ENCODE measurements at places on chromosomes 1 and 21.

- DNase-seq: no peak
Measured at GRCh38 chr1:109718495-109718894, 6.4 kb downstream of the GSTM5 start.

DNA sequence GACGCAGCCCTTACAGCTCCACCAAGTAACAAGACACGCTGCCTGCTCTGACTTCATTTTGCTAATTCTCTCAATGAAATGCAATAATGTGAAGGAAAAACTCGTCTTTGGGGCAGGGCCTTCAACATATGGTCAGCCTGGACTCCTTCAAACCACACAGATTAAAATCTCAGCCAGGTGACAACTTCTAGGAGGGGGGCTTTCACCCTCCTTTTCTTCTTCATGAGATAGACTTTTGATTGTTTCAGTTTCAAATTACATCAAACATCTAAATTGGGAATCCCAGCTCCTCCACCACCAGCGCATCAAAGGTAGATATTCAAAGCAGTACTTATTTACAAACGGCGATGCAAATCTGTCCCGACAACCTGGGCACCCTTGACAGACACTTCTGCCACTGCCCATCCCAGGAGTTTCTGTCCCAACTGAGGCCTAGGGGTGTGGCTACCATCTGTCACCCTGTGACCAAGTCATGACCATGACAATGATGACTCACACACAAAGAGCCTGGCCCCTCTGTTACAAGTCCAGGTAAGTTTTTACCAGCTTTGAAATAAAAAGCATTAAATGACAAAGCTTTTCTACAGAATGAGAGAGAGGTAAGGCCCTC is 29.7 kb downstream of the SSBP3 start:
- no peak for DNase-seq

DNA sequence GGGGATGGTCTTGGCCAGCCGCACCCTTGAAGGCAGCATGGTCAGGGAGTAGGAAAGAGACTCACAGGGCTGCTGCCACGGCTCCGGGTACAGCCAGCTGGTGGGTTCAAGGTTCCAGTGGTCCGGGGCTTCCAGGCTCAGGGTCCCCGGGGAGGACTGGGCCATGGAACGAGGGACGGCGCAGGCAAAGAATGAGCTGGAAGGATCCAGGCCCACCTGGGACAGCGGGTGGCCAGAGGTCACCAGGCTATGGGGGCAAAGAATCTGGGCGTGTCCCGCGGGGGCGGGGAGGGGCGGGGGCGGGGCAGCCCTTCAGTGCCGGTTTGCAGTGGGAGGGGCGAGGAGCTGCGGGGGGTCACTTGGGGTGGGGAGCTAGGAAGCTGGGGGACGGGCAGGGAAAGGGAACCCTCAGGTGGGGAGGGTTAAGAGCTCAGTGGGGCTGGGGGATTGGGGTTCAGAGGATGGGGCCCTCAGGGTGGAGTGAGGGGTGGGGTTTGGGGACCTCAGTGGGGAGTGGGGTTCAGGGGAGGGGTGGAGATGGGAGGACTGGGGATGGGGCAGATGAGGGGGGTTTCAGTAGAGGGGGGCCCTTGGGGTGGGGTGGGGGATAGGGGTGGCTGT is at the start of gene DNMT3L:
Gene DNMT3L (minus strand): TSS at position 223 of the 621 bp plus-strand sequence. CDS start 638 bp downstream, outside the sequence.
- no peak for DNase-seq

GRCh38 chr1:83850834-83851233 is 148.1 kb downstream of the TTLL7 start:
- no peak for DNase-seq

DNA sequence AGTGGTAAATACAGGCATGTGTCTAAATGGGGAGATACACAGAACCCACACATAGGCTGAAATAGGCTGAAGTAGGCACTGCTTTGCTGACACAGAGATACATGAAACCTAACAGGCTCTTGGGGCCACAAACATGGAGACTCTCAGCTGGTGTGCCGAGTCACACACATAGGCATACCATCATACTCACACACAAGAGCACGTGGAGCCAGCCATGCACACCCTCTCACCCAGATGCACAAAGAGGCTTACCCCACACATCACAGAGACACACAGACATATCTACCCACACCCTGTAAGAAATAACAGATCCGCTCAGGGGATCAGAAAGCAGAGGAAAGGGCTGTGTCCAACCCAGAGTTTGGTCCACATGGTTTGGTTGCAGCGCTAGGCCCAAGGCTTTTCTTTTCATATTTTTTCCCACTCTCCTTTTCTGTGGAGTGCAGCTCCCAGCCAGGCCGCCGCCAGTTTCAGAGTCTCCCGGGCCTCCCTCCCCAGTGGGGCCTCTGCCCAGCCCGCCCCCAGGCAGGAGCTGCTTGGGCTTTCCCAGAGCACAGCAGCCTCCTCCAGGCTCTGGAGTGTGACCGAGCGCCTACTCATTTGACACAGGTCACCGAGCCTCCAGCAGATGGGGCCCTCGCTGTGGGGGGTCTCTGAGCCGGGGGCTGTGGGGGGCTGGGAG is 3.9 kb upstream of the POU3F1 start:
- DNase-seq: no peak

DNA sequence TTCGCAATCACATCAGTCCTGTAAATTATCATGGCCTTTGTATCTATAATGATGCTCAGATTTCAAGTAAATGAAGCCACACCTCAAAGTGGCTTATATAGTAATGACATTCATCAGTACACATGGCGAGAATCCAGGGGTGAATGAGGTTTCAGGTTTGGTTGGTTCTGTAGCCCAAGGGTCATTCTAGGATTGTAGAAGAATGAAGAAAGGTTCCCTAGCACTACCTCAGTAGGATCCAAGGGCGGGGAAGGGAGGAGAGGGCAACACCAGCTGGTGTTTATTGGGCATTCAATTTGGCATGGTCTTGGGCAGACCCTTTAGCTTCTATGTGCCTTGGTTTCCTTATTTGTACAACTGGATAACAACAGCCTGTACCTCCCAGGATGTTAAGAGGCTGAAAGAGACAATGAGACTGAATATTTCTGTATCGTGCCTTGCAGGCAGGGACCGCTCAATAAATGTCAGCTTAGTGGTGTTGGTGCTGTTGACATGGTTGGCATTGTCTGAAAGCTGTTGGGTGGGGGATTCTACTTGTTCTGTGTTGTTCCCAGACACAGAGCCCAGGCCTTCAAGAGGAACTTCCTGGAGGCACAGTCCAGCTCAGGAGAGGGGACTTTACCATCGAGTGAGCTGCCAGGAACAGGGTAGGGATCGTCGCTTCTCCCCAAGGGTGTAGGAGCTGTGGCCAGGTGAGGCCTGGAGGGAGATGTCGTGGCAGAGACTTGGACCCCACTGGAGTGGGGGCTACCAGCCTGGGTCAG is 388.2 kb downstream of the PTPRU start:
- DNase-seq: no peak

DNA sequence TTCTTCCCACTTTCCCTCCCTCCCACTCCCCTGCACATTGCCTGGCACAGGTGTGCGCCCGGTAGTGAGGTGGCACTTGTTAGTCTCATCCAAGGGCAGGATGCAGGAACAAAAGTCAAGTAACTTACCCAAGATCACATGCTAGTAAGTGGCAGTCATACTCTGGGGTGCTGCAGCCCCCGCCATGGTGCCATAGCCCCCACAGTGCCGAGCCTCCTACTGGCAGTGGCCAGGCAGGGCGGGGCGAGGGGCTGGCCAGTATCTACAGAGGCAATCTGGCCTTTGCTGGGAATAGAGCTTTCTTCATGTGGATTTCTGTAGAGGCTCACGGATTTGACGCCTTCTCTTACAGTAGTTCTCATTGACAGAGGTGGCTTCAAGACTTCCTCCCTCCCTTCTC is 26.9 kb downstream of the H6PD start:
- no peak for DNase-seq

GRCh38 chr21:31555741-31556191 is 103.7 kb upstream of the SOD1 start:
- DNase-seq: no peak

DNA sequence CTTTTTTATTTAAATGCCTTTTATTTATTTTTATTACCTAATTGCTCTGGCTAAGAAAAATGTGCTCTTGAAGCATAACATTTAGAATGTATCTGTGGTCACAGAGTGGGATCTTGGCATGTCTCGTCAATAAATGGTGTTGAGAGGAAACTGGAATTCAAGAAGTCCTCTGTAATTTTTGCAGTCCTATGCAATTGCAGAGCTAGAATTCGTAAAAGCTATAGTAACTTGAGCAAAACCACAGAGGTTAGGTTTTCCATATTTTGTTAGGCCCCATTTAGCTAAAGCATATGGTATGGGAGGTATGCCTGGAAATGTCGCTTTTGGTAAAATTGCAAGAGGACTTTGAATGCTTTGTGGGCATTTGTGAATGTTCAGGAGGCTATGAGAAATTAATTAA is 466.7 kb upstream of the NFIA start:
- no peak for DNase-seq

GRCh38 chr1:153717330-153717729 is 10.5 kb upstream of the INTS3 start:
- DNase-seq: no peak

DNA sequence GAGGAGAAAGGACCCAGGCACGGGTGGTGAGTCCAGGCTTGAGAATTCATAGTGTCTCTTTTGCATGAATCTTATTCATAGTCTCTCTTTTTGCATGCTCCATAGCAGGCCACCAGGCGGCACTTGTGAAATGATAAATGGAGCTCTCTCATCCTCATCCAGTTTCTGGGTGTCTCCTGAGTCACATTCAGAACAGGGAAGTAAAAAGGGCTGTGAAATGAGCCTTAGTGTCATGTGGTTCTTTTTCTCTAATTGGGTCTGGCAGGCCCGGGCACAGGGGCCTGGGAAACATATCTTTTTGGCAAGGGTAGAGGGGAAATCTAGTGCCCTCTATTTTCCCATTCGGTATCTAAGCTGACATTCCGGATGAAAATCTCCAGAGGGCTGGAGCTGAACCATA is 19.1 kb upstream of the NCF2 start:
- no peak for DNase-seq

- DNase-seq: no peak
Measured at GRCh38 chr1:22747021-22747734, 36.5 kb downstream of the EPHB2 start.

DNA sequence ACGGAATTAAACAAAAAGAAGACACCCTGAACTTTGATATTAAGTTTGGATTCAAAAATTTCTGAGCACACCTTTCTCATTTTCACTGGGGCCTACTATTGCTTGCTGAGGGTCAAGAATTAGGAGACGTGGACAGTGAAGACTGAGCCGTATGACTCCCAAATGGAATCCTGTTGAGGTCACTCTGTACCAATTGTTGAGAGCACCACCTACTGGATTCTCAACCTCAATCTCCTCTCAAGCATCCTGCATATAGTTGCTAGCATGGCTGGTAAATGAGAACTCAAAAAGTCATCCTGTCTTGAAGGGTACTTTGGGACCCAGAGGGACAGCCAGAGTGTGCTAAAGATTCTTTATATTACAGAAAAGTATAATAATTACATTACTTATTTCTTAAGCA is 20.2 kb upstream of the MTR start:
- DNase-seq: no peak

GRCh38 chr21:44567481-44568171 is 5.9 kb upstream of the KRTAP10-4 start:
- DNase-seq: no peak

- no peak for DNase-seq
Measured at GRCh38 chr1:183097438-183098051, 74.3 kb downstream of the LAMC1 start.

GRCh38 chr1:118388301-118388959 is 203.4 kb upstream of the SPAG17 start:
- no peak for DNase-seq

- DNase-seq: peak; percentile 33
Measured at GRCh38 chr21:45404730-45405270, at the start of gene COL18A1. Gene COL18A1, plus strand, starts transcription at chr21:45405165. Its CDS starts 66 bp downstream, at chr21:45405231.

DNA sequence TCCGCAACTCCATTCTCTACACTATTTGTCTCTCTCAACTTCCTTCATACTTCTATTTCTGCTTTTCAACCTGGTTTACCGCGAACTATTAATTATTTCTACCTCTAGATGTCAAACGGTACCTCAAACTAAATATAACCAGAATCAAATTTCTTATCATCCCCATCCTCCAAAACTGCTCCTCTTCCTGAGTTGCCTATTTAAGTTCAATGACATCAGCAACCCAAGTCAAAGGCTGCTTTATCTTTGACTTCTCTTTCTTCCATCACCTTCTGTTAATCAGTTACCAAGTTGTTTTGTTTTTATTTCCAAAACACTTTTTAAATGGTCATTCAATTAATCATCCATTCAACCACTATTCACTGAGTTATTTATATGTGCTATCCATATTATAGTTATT is 171.9 kb downstream of the COL24A1 start:
- DNase-seq: no peak

GRCh38 chr1:1046243-1046642 is 26.3 kb downstream of the AGRN start:
- no peak for DNase-seq

- no peak for DNase-seq
Measured at GRCh38 chr1:41414296-41414695, 53.1 kb downstream of the FOXO6 start.

DNA sequence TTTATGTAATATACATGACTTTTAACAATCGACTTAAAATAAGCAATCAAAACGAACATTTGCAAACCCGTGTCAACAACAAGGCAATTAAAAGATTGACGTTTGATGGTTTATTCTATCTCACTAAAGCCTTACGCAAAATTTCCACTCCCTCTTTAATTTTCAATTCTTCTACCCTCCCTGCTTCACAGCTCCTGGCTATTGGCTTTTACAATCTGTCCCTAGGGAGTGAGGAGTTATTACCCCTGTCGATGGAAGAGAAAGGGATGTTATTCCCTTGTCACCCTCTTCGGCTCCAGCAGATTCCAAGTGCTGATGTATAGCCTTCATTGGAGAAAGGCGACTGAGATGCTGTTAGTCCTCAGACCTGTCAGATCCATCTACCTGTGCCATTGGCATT is 161.3 kb downstream of the ZNF281 start:
- DNase-seq: no peak

DNA sequence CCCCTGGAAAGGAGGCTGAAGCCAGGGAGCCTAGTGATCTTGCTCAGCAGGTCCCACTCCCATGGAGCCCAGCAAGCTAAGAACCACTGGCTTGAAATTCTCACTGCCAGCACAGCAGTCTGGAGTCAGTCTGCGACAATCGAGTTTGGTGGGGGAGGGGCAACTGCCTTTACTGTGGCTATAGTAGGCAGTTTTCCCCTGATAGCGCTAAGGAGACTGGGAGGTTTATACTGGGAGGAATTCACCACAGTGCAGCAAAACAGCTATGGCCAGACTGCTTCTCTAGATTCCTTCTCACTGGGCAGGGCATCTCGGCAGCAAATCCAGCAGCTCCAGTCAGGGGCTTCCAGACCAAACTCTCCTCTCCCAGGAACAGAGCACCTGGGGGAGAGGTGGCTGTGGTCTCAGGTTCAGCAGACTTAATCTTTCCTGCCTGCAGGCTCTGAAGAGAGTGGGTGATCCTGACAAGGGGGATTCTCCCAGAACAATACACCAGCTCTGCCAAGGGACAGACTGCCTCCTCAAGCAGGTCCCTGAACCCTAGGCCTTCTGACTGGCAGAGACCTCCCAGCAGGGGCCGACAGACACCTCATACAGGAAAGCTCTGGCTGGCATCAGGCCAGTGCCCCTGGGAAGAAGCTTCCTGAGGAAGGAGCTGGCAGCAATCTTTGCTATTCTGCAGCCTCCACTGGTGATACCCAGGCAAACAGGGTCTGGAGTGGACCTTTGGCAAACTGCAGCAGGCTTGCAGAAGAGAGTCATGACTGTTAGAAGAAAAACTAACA is 548.5 kb upstream of the NEGR1 start:
- no peak for DNase-seq

- DNase-seq: no peak
Measured at GRCh38 chr1:173453982-173454381, 23.2 kb upstream of the PRDX6 start.
